ENCODE measurements at places on chromosomes 3 and 15. TPM values are rescaled to one million over a fixed set of nuclear protein-coding genes. Genes with fewer than 3 reads are reported as not detected.

The KY gene
- 0.20 TPM for total RNA-seq

The CYP8B1 gene
- not detected for total RNA-seq

The CNTN6 gene
- total RNA-seq, result not detected

The HTR3E gene
- total RNA-seq, result not detected

The FGF12 gene
- total RNA-seq, result not detected

The DPPA2 gene
- total RNA-seq, result not detected

The TMEM45A gene
- total RNA-seq, result 30.5 TPM

DNA sequence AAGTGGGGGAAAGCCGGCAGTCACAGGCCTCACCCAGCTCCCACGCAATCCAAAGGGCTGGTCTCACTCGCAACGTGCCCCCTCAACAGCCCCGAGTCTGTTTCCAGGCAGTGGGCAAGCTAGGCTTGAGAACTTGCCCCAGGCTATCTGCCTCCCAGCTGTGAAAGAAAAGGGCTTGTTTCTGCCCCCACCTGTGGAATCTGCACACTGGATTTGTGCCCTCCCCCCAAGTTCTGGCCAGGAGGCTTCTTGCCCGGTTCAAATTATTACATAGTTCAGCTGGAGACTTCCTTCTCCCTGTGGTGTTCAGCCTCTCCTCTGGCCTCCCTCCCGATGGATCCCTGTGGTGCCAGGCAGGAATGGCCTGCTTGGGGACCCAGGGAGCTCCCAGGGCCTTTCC is 283.9 kb upstream of the LYSMD4 start:
- no peaks in the 10 kb centered on the region for H3K4me1 ChIP-seq
- H3K27me3 ChIP-seq, result no peaks in the 10 kb centered on the region
- DNase-seq, result no peak

- peak overlapping the region; percentile 79 for H3K27ac ChIP-seq
- no peak overlapping the region for H3K4me3 ChIP-seq
- no peaks in the 10 kb centered on the region for H3K27me3 ChIP-seq
- H3K4me1 ChIP-seq, result peaks cover 28% of the 10 kb centered on the region
- H3K36me3 ChIP-seq, result peaks cover 5% of the 10 kb centered on the region
These were observed 291.6 kb upstream of the TGFBR2 start for GRCh38 chr3:30314757-30315325.

DNA sequence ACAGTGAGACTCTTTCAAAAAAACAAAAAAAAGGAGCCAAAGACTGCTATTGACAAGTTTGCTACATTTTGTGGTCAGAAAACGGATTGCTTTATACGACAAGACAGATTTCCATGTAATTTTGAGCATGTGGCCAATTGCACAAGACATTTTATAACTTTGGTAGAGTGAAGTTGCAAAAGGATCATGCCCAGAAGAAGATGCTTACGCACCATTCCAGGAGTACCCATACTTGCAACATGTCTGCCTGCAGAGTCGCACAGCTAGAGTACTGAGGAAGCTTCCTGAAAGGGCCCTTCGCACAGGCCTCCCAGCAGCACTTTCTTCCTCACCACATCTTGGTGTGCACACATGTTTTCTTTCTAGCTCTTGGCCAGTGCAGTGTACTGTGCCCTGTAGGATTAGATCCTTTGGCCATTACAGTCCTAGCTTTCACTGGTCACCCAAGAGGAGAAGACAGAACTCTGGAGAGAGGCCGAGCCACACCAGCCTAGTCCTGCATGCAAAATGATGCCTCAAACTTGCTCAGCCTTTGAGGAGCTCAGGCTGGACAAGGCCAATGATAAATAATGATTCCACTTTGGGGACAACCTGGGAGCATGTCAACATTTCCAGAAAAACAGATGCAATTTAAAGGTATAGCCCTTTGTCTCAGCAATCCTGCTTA is 11.7 kb downstream of the CHDH start:
- no peak overlapping the region for H3K27ac ChIP-seq
- H3K4me1 ChIP-seq, result no peaks in the 10 kb centered on the region
- H3K36me3 ChIP-seq, result no peaks in the 10 kb centered on the region

DNA sequence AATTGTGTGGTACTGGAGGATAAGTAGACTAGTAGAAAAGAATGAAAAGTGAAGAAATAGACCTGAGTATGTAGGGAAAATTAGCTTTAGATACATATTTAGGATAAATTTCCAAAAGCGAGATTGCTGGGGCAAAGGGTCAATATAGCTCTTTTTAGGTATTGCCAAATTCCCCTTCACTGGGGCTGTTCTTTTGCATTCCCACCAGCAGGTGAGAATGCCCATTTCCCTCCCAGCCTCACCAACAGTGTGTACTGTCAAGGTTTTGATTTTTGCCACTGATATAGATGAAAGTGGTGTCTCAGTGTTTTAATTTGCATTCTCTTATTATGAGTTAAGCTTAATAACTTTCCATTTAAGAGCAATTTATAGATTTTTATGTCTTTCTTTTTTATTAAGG is 35.7 kb upstream of the BHLHE40 start:
- DNase-seq, result no peak
- peaks cover 1% of the 10 kb centered on the region for H3K36me3 ChIP-seq
- peaks cover 11% of the 10 kb centered on the region for H3K4me1 ChIP-seq
- H3K27ac ChIP-seq, result no peak overlapping the region
- H3K4me3 ChIP-seq, result no peak overlapping the region
- peaks cover 2% of the 10 kb centered on the region for H3K27me3 ChIP-seq

GRCh38 chr3:152945556-152945955 is 110.6 kb downstream of the P2RY1 start:
- no peak for DNase-seq
- H3K4me3 ChIP-seq, result no peak overlapping the region
- H3K27ac ChIP-seq, result no peak overlapping the region
- peaks cover 4% of the 10 kb centered on the region for H3K27me3 ChIP-seq

DNA sequence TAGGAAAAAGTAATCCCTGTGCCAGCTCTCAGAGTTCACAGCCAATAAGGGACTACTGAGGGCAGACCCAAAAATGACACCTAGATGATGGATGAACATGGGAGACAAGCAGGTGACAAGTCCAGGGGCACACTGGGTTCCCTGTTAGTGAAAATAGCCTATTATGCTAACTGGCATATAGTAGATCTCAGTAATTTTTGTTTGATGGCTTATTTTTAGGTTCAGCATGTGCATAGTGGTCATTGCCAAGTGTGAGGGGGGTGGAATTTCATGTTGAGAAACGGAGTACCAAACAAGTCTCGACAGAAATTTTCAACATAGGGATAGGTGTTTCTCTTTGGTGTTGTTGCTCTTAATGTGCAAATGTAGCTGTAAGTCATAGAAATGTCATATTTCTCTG is 6.4 kb upstream of the ITGB5 start:
- H3K4me1 ChIP-seq, result peaks cover 7% of the 10 kb centered on the region
- H3K4me3 ChIP-seq, result no peak overlapping the region
- no peak for DNase-seq
- H3K27me3 ChIP-seq, result no peaks in the 10 kb centered on the region

- H3K4me3 ChIP-seq, result peak overlapping the region; percentile 52
- peaks cover 56% of the 10 kb centered on the region for H3K4me1 ChIP-seq
These were observed 26.4 kb downstream of the STOML1 start for GRCh38 chr15:73965758-73966113.

DNA sequence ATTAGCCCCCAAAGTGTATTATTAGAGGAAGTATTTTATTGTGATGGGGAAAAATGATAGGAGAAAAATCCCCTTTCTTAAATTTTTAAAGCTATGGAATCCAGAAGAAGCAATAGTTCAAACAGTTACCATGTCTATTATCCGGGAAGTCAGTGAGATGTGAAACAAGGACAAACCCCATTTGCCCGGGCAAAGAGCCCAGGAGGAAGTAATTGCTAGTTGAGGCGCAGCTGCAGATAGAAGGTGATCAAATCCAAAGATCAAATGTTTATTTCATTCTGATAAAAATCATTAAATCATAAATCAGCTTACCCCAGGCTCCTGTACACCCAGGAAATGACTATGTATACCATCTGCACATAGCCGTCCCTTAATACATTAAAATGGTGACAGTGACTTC is 204.0 kb upstream of the CRBN start:
- no peaks in the 10 kb centered on the region for H3K27me3 ChIP-seq
- H3K4me3 ChIP-seq, result no peak overlapping the region
- no peak for DNase-seq
- no peak overlapping the region for H3K27ac ChIP-seq
- H3K4me1 ChIP-seq, result no peaks in the 10 kb centered on the region

DNA sequence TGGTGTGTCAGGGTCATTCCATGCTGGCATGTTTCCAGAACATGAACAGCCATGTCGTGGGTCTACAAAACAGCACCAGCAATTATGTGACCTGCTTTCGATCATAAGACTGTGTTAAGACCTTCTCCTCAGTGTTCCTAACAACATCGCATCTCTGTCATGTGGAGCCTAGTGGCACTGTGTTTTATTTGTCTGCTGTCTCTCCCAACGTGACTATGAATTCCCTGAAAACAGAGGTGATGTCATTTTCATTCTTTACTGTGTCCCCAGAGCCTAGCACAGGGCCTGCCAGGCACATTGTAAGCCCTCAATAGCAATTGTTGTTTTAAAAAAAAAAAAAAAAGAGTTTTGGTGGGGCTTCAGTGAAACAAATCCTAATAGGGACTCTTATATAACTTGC is 94.2 kb upstream of the IL12A start:
- peaks cover 68% of the 10 kb centered on the region for H3K4me1 ChIP-seq
- DNase-seq, result no peak
- H3K4me3 ChIP-seq, result no peak overlapping the region
- peaks cover 2% of the 10 kb centered on the region for H3K27me3 ChIP-seq
- H3K27ac ChIP-seq, result peak overlapping the region; percentile 49

DNA sequence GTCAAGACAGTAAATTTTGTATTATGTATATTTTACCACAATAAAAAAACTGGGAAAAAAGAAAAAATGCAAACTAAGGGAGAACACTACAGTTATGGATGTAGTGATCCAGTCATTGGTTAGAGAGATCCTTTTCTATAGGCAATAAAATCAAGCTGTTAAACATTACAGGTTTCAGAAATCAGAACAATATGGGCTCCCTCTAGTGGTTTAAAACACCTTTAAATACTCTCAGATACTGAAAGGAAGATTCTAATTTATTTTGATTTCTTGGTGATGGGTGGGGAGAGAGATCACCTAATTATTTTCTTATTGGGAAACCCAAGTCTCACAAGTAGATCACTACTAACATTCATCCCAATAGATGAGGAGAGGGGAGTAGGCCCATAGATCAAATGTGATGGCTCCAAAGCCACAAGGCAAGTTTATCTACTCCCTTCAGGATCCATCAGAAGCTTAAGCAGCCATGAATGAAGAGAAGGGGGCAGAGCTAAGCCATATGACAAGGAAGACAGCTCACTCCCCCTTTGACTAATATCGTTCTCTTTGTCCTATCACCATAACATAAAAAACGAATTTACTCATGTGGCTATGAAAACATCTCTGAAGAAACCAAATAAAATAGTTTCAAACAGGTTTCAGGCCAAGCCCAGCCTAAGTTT is 118.6 kb downstream of the ANO10 start:
- H3K36me3 ChIP-seq, result no peaks in the 10 kb centered on the region
- H3K4me3 ChIP-seq, result no peak overlapping the region
- no peak overlapping the region for H3K27ac ChIP-seq
- no peaks in the 10 kb centered on the region for H3K27me3 ChIP-seq
- peak; percentile 20 for DNase-seq
- H3K4me1 ChIP-seq, result peaks cover 13% of the 10 kb centered on the region

DNA sequence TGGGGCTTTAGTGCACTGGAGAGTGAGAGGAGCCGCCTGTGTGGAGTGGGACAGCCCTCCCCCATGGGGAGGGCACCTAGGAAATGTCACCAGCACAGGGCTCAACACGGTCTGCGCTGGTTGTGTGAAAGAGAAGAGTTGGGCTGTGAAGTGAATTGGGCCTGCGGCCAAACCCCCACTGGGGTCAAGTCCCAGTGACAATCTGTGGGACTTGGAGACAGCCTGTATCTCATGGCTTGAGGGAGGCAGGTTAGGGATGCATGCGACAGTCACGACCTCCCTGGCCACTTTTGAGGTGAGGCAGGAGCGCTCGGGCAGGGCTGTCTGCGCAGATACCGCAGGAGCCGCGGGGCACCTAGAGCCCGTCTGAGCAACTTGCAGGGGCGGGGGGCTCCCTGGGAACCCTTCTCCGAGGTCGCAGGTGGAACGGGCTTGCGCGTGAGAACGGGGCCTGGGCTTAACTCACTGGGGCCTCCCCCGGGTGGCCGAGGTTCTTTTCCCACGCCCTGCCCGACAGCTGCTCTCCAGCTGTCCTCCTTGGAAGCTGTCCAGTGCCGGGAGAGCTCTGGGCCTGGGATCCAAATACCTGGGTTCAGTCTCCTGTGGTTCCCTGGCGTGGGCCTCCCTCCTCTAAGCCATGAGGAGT is 77.4 kb downstream of the SNRK start:
- DNase-seq, result no peak
- no peak overlapping the region for H3K27ac ChIP-seq
- H3K4me3 ChIP-seq, result no peak overlapping the region

- no peak overlapping the region for H3K27ac ChIP-seq
- DNase-seq, result no peak
- no peaks in the 10 kb centered on the region for H3K27me3 ChIP-seq
- no peak overlapping the region for H3K4me3 ChIP-seq
- no peaks in the 10 kb centered on the region for H3K36me3 ChIP-seq
- peaks cover 20% of the 10 kb centered on the region for H3K4me1 ChIP-seq
These were observed 307.0 kb downstream of the ARPP21 start for GRCh38 chr3:35946121-35946853.

DNA sequence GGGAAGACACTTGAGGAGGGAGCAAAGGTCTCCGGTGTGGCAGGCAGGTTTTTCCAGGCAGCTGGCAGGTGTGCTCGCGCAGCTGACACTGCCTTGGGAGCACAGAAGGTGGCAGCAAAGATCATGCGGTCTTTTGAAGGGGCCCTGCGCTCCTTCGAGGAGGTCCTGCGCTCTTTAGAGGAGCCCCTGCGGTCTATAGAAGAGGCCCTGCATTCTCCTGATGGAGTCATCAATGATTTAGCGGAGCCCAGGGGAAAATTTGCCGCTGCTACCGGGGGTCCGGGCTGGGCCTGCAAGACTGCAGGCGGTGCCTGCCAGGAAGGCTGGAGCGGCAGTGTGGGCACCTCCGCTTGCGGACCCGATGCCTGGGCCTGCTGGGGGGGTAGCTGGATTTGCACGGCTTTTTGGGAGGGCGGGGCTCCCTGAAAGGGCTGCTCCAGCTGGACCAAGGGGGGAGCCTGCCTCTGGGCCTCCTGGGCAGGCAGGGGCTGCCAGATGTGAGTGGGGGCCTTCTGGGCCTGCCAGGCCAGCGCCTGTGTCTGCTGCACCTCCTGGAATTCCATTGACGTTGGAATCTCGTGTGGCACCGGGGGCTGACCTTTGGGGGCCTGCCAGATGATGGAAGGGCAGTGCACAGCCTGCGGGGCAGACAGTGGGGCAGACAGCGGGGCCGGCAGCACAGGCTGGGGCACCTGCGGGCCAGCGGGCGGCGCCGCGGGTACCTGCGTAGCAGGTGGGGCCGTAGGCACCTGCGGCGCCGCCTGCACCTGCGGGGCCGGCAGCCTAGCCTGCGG is 2.1 kb downstream of the MAGEL2 start:
- no peak overlapping the region for H3K27ac ChIP-seq
- no peak for DNase-seq
- H3K27me3 ChIP-seq, result no peaks in the 10 kb centered on the region
- H3K4me3 ChIP-seq, result no peak overlapping the region
- H3K36me3 ChIP-seq, result no peaks in the 10 kb centered on the region

GRCh38 chr15:34246276-34246976 is 21.6 kb downstream of the EMC4 start:
- DNase-seq, result peak; percentile 45
- no peak overlapping the region for H3K4me3 ChIP-seq
- 0 out of 2 replicates have a peak, but pooled peaks cover 2% of the 10 kb centered on the region for H3K27me3 ChIP-seq
- H3K27ac ChIP-seq, result peak overlapping the region; percentile 76
- peaks cover 27% of the 10 kb centered on the region for H3K4me1 ChIP-seq
- H3K36me3 ChIP-seq, result peaks cover 14% of the 10 kb centered on the region

GRCh38 chr15:89070197-89071124 is 17.8 kb upstream of the ABHD2 start:
- no peak overlapping the region for H3K4me3 ChIP-seq
- H3K27ac ChIP-seq, result no peak overlapping the region
- DNase-seq, result no peak
- peaks cover 24% of the 10 kb centered on the region for H3K36me3 ChIP-seq
